ENCODE measurements at places on chromosomes 16 and 17. TPM values are rescaled to one million over a fixed set of nuclear protein-coding genes. Genes with fewer than 3 reads are reported as not detected.
A peak's percentile ranks its signal among the peaks of the same experiment; 100 is the strongest.

DNA sequence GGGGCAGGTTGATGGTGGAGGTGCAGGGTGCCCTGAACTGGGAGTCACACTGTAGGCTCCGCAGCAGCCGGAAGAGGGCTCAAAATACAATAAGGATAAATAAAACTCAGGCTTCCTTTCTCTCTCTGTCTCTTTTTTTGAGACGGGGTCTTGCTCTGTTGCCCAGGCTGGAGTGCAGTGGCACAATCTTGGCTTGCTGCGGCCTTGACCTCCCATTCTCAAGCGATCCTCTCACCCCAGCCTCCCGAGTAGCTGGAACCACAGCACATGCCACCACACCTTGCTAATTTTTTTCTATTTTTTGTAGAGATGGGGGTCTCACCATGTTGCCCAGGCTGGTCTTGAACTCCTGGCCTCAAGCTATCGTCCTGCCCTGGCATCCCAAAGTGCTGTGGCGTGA is 32.9 kb upstream of the NPTX1 start:
- DNase-seq = no peak

DNA sequence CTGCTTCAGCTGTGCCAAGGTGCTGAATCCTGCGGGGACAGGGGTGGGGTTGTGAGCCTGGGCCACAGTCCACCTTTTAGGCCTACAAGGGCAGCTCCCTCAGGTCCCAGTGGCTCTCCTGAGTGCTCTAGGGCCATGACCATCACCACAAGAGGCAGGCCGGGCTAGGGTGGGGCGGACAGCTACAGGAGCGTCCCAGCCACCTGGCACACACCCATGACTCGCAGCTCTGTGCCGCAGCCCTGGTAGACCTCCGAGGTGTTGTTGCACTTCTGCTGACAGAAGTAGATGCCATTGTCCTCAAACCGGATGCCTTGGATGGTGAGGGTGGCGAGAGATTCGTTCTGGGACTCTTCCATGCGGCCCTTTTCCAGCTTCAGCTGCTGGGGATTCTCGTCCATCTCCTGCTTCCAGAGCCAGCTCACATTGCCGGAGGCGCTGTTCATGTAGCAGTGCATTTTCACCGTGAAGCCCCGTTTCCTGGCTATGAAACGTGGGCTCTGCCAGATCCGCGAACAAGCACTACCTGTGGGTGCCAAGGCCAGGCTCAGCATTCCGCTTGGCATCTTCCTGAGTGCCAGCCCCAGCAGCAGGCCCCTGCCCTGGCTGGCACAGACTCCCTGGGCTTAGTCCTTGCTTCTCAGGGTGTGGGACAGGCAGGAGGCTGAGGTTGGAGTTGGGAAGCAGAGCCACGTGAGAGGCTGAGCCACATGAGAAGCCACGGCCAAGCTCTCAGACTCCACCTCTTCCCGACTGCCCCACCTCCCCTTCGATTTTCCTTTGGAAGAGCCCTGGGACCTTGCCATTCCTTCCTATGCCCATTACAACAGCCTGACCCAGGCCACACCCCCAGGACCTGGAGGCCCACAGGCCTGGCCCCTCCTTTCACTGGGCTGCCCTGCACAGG is 2.0 kb downstream of the CD79B start:
- DNase-seq = no peak

GRCh38 chr16:87317750-87318644 is 805 bp upstream of the C16orf95 start:
- peak; percentile 24 for DNase-seq

DNA sequence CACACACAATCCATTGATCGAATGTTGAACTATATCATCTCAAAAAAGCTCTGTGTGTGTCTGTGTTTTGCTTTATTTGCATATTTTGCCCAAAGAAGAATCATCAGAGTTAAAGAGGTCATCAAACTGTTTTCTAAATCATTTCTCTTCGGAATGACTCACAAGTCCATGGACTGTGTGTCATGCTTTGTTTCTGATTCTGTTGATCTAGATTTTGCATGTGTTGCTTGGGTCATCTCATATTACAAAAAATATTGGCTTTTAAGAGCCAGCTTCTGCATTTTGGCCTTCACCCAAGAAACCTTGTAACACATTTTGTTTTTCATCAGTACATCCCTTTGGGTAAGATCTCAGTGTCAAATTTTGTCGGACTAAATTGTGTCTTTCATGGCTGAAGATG is 471.2 kb upstream of the HSBP1 start:
- peak; percentile 77 for DNase-seq

DNA sequence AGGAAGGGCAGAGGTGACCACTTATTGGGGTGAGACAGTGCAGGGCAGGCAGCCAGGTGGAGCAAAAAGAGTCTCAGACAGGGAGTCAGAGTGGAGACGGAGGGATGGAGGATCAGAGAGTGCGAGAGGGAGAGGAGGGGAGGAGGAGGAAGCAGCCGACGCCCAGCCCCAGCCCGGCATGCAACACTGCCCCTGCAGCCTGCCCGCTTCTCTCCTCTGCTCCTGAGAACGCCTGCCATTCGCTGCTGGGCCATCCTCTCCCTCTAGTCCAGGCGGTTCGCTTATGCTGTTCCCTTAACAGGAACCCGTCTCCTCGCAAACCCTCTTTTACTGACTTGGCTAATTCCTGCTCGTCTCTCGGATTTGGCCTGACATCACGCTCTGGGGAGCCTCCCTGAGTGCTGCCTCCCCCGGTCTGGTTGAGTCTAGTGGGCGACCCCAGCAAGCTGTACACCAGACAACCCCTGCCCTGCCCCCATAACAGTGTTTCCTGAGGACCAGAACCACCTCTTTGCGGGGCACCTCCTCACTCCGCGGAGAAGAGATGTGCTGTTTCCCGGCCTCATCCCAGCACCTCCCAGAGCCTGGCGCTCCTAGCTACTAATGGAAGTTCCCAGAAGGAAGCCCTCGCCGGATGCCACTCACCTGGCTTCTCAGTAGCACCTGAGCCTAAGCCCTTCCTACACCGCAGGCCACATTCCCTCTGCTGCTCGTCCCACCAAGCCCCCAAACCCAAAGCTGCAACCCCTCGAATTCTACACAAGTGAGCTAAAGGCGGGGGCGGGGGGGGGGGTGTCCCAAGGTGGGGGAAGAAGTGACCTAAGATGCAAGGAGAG is 61.2 kb upstream of the CCL1 start:
- DNase-seq = no peak

DNA sequence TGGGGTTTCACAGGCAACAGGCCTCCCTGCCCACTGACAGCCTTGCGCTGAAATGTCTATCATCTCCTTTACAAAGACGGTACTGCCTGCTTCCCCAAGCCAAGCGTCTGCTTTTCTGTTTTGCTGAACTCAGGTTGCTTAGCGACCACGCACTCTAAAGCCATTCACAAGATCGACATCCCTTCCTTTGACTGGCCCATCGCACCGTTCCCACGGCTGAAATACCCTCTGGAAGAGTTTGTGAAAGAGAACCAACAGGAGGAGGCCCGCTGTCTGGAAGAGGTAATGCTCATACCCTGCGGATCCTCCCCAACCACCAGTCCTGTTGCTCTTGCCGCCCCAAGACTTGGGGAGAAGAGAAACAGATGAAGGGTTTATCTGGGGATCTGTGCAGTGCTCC is 28.7 kb downstream of the TMEM186 start:
- no peak for DNase-seq

- DNase-seq = no peak
These were observed 12.8 kb downstream of the SLC47A1 start for GRCh38 chr17:19546289-19547065.

DNA sequence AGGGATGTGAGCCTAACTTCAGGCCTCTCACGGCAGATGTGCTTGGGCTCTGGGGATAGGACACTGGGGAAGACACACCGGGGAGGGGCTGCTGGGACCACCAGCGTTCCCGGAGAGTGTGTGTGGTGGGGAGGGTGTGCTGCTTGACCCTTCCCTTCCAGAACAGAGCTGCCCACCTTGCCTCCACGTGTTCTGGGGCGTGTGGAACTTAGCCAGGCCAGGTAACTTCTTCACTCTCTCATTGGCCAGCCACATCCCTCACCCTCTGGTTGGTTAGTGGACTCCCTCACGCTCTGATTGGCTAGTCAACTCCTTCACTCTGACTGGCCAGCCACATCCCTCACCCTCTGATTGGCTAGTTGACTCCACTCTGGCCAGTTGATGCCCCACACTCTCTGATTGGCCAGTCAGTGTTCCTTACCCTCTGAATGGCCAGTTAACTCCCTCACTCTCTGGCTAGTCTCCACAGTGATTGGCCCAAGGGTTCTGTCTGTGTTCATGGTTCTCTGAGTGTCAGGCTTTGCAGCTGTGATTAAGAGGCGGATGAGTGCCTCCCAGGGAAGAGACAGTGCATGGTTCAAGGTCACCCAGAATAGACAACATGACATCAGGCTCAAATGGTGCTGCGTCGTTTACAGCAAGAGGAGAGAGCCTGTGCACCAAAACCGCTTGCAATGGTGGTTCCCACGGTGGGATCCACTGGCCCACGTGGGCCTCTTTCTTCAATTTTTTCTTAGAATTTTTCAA is 10.0 kb downstream of the TMEM235 start:
- peak; percentile 65 for DNase-seq

DNA sequence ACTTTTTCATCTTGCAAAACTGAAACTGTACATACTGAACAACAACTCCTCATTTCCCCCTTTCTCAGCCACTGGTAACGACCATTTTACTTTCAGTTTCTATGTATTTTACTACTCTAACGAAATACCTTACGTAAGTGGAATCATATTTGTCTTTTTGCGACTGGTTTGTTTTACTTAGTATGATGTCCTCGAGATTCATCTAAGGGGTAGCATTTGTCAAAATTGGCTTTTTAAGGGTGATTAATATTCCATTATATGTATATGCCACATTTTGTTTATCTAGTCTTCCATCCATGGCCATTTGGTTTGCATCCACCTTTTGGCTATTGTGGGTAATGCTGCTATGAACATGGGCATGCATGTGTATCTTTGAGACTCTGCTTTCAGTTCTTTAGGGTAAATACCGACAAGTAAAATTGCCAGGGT is 10.4 kb downstream of the KPNB1 start:
- no peak for DNase-seq

DNA sequence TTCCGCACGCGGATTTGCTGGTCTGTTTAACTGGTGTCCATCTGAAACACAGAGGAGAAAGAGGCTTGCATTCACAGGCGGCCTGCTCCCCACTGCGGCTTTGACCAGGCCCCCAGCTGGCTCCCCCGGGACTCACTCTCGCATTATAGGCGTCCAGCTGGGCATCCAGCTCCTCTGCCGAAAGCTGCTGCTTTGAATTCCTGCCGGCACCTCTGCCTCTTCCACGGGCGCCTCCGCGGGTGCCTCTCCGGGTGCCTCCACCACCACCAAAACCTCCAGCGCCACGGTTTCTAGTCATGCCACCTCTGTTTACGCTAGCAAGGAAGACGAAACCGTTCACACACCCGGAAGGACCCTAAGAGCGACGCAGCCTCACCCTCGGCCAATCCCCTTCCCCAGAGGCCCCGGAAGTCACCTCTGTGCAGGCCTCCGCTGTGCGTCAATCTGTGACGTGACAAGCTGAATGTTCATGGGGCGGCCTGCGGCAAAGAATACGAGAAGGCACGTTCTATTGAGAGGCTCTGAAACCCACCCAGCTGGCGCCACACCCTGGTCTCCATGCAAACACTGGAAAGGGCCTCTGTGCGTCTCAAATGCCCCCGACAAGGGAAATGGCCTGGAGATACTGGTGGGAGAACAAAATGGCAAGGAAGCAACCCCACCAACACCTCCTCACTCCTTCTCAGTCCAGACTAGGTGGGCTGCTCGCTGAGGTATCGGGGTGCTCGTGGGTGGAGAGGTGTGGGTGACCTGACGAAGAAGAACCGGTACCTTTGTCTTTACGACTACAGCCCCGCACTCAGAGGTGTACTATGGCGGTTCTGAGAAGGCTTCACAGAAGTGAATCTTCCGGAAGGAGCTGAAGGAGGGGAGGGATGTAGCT is 3.0 kb downstream of the ALYREF start:
- DNase-seq = no peak

DNA sequence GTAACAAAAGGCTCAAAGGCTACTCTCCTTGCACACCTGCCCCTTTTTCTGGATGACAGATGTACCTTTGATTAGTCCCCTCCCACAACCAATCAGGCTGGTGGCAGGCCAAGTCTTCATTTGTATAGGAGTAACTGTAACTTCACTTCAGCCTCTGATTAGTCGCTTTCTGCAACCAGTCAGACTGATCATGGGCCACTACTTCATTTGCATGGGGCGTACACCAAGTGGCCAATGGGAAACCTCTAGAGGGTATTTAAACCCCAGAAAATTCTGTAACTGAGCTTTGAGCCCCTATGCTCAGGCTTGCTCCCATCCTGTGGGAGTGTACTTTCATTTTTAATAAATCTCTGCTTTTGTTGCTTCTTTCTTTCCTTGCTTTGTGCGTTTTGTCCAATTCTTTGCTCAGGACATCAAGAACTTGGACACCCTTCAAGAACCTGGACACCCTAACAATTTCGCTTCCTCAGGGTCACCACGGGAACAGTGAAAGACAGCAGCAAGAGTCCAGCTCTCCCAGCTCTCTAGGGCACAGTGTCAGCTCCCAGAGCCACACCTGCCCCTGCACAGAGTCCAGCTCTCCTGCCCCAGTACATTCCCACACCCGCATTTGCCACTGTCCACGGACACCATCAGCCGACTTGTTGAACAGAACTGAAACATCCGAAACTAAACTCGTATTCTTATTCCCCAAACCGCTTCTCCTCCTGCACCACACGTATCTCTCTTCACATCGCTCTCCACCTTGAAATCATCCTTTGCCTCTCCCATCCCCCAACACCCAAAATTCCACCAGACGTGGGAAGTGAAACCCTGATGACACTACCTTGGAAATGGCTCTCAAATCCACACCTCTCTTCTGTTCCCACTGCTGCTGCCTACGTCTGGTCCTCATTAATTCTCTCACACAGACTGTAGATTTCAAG is 53.4 kb downstream of the ABCC12 start:
- no peak for DNase-seq

GRCh38 chr16:12900156-12900555 is 1.2 kb upstream of the SHISA9 start:
- DNase-seq = no peak

- no peak for DNase-seq
These were observed 18.4 kb downstream of the FOXJ1 start for GRCh38 chr17:76122431-76123190.

METTL23 gene
- total RNA-seq = 43.8 TPM

PHOSPHO1 gene
- not detected for total RNA-seq

NOD2 gene
- not detected for total RNA-seq

DNAAF8 gene
- total RNA-seq = 2.5 TPM

SPAG7 gene
- total RNA-seq = 81.8 TPM

TBC1D3K gene
- 1.2 TPM for total RNA-seq

NME3 gene
- 7.4 TPM for total RNA-seq

AMZ2 gene
- 51.0 TPM for total RNA-seq

NGFR gene
- total RNA-seq = 6.3 TPM

ABAT gene
- not detected for total RNA-seq

Data from HT1080 (cell line).